Stimulated activated CD4-positive, alpha-beta T cell treated with anti-CD3 and anti-CD28 coated beads, Interleukin-1b, Interleukin-23, amount 100 ng/mL, for 1 hour (primary cell): ENCODE measurements at places on chromosomes 5 and 9.

DNA sequence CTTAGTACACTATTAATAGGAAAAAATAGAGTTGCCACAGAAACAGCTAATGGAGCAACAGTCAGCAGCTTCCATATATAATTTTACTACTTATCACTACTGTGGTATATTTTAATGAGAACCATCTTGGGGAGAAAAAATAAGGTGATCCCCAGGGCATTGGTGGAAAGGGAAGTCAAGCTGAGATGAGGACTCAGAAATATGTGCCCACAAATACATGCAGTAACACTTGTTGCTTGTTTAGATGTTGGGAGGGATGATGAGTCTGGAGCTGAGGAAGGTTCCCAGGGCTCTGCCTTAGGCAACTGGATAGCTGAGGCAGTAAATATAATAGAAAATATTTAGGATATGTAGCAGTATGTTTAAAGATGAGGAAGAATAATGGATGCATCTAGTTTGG lies 280.1 kb upstream of the PDE4D start:
- DNase-seq: no peak

GRCh38 chr9:123541411-123541810 lies 185.4 kb downstream of the CRB2 start:
- DNase-seq: no peak

- DNase-seq: no peak
Observed at GRCh38 chr9:71774920-71775319, 6.6 kb upstream of the CEMIP2 start.

DNA sequence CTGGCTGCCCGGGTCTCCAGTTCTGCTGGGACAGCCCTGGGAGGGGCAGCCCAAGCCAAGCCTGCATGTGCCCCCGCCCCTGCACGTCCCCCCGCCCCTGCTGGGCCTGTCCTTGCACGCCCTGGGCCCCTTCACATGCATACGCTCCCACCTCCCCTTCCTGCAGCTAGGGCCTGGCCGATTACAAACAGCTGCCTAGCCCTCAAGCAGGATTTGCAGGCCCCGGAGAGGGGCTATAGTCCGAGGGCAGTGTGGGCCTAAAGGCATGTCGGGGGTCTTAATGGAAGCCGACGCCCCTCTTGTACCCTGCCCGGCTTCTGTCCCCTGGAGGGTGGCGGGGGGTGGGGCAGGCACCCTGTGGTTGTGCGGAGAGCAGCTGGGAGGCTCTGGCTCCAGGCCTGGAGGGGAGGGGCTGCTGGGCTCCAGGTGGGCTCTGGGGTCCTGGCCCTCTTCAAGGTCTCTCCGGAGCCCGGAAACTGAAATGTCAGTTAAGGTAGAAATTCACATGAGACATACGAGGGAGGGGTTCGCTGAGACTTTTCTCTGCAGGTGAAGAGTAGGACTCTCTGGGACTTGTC lies 16.9 kb downstream of the COL5A1 start:
- DNase-seq: no peak

- no peak for DNase-seq
Observed at GRCh38 chr9:76567086-76567485, 108.1 kb downstream of the GCNT1 start.

DNA sequence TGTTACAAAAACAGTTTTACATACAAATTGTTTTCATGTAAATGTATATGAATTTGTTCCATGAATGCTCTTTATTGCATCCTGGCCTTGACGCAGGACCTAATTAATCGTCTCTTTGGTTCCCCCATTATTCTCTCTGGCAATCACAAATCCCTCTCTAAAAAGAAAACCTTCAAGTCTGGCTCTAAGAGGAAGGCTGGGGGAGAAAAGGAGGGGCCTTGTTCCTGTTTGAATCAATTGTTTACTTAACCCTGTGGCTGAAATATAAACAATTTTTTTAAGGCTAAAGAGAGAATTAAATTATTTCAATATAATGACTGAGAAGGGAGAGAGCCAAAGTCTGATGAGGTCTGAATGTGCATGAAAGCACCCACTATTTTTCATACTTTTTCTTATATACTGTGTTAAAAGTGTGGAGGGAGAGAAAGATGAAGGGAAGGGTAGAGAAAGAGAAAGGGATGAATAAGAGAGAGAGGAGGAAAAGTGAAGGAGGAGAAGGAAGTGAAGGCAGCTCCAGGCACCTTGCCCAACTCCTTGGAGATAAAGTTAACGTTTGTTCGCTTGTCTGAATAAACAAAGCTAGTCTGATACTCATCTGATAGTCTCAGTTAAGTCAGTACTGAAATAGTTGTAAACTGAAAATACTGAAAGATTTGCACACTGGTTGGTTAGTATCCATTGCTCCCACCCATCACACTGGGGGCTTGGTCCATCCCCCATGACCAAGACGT lies 116.4 kb upstream of the SPDL1 start:
- no peak for DNase-seq

- DNase-seq: no peak
Observed at GRCh38 chr5:62132276-62132675, 173.7 kb upstream of the KIF2A start.

DNA sequence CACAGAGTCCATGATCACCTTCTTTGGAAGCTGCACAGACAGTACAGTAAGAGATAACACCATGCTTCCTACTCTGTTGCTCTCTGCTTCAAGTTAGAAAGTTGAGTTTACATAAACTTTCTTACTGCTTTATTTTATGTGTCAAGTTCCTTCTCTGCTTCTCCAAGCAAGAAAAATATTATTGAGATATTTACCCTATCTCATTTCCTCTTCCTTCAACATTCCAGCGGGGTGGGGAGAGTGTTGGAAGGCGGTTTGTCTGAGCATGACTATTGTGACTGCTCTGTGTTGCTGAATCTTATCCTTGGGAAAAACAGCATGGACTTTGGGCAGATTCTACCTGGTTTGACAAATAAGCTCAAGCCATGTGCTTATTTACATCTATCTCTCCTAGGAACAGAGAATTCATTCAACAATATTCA lies 66.9 kb upstream of the EPB41L4A start:
- DNase-seq: no peak

- DNase-seq: no peak
Observed at GRCh38 chr5:94691949-94692348, 73.5 kb downstream of the SLF1 start.

- no peak for DNase-seq
Observed at GRCh38 chr5:145683431-145683830, 151.7 kb downstream of the PRELID2 start.

- DNase-seq: no peak
Observed at GRCh38 chr9:96071076-96071814, 195.8 kb downstream of the ERCC6L2 start.

DNA sequence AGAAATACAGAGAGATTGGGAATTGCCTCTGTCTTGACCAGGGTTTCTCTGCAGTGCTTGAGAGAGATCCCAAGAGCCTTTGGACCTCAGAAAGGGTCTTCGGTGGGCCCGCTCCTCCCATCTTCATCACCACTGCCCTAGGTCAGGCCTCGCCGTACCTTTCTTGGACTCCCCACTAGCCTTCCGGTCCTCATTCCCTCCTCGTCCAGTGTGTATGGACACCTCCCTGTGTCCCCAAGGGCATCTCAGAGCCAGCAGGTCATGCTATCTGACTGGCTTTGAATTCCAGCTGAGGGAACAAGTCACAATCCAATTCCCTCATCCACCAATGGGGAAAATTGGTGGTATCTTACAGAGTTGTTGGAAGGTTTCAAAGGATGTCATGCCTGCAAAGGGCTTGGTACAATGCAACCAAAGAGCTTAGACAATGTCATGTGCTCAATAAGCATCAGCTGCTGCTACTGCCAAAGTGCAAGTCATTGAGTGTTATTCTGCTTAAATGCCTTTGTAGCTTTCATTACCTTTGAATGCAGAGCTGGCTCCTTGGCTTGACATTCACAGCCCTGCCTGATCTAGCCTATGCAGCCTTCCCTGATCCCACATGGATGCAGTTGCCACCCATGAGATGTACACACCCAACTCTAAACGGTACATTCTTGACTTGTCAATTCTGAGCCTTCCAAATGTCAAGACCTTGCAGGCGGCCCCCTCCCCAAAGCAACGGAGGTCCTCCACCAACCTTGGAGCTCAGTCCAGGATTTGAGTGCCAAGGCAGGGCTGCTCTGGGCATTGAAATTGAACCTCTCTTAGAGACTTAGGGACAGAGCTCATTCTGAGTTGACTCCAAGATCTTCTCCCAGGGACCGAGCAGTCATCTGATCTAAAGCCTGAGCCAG lies 58.0 kb downstream of the HRH2 start:
- DNase-seq: no peak

DNA sequence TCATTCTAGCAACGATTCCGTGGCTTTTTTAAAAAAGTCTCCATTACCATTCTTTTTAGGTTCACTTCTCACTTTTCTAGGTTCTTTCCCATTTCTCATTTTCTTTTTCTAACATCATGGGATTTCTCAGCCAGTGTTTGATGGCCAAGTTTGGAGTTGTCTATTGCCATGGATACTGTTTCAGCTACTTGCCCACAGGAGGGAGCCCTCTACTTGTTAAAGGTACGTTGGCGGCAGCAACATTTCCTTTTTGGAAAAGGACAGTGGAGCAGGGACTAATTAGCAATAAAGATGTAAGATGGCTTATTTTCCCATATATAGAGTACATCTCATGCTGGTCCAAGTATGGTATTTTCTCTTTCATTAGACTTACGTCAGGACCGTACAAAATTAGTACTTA lies 2257.5 kb upstream of the C9orf72 start:
- DNase-seq: no peak

DNA sequence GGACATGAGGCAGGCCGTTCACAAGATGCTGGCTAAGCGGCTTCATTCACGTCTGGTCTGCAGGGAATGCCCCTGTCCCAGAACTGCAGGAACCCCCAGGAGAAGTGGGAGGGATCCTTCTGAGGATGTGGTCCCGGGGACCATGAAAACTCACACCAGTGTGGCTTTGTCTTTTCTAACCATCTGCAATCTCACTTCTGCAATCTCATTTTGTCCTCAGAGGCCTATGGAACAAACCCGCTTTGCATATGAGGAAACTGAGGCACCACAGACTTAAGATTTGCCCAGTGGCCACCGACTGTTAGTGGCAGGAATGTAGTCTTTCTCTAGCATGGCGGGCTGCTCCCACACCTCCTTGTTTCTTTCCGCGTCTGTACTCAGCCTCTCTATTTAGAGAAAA lies 6.9 kb downstream of the CXCL14 start:
- no peak for DNase-seq

- no peak for DNase-seq
Observed at GRCh38 chr5:159510282-159510681, 180.0 kb upstream of the IL12B start.

DNA sequence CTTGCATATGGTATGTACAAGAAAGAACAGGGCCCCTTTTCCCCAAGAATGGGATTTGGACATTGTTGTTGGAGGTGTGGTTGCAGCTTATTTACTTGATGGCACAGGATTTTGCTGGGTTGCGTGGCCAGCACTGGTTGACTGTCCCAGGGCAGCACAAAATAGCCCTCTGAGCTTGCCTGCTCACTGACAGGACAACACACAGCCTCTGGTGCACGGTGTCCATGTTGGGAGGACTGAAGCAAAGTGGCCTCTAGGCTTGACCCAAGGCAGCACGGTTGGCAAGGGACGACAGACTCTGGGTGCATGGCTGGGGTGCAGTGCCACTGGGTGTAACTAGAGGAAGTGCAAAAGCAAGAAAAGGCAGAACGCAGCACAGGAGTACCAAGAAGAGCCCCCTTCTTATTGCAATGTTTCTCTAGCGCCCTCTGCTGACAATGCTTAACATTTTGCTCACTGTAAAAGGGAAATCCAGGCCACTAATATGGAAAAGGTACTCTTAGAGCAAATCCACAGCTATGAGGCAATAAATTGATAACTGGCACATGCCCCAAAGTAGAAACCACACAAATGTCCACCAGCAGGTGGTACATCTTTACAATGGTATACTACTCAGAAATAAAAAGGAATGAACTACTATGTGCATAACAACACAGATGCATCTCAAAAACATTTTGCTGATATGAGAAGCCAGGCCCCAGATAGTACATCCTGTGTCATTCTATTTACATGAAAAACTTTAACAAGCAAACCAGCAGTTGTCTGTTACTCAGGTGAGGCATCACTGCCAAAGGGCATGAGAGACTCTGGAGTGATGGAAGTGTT lies 47.4 kb upstream of the BARX1 start:
- DNase-seq: no peak

- DNase-seq: no peak
Observed at GRCh38 chr9:126428534-126429175, 102.0 kb downstream of the MVB12B start.

DNA sequence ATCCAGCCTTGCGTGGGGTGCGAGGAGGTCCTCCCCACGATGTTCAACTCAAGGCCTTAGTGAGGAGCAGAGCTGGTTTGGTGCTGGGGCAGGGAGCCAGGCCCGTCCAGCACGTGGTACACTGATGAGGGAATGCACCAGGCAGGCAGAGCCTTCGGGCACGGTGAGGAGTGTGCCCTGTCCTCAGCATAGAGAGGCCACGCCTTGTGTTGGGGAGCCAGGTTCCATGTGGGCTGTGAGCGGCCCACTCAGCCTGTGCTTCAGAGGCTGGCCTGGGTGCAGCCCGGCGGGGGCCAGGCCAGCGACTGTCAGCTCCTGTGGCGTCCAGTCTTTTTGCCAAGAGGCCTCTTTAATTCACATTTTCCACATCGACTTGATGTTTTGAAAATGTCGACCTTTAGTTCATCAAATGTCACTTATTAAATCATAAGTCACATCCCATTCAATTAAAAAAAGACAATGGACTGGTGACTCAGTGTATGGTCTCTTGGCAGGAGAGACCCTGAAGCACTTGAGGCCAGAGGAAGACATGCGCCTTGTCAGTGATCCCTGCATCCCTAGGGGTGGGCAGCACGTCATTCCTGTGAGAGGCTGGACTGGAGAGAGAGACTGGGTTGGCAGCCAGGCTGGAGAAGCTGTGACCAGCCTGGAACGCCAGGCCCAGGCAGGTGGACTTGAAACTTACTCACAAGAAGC lies 21.7 kb downstream of the ERGIC1 start:
- DNase-seq: no peak

GRCh38 chr5:176740131-176740701 lies 70.1 kb upstream of the UNC5A start:
- no peak for DNase-seq
